ENCODE measurements at places on chromosomes 13 and 19. TPM values are rescaled to one million over a fixed set of nuclear protein-coding genes. Genes with fewer than 3 reads are reported as not detected.
A peak's percentile ranks its signal among the peaks of the same experiment; 100 is the strongest.

GRCh38 chr19:41533671-41534215 is 42.2 kb upstream of the CEACAM21 start:
- no peaks in the 10 kb centered on the region for H3K27me3 ChIP-seq
- peaks cover under 1% of the 10 kb centered on the region for H3K36me3 ChIP-seq
- H3K4me1 ChIP-seq: peaks cover 36% of the 10 kb centered on the region
- peak overlapping the region; percentile 72 for H3K27ac ChIP-seq

GRCh38 chr13:113275387-113275786 is 21.7 kb upstream of the LAMP1 start:
- H3K4me3 ChIP-seq: no peak overlapping the region
- no peak for DNase-seq
- H3K4me1 ChIP-seq: peaks cover 11% of the 10 kb centered on the region
- H3K27ac ChIP-seq: no peak overlapping the region
- H3K27me3 ChIP-seq: peaks cover 16% of the 10 kb centered on the region

DNA sequence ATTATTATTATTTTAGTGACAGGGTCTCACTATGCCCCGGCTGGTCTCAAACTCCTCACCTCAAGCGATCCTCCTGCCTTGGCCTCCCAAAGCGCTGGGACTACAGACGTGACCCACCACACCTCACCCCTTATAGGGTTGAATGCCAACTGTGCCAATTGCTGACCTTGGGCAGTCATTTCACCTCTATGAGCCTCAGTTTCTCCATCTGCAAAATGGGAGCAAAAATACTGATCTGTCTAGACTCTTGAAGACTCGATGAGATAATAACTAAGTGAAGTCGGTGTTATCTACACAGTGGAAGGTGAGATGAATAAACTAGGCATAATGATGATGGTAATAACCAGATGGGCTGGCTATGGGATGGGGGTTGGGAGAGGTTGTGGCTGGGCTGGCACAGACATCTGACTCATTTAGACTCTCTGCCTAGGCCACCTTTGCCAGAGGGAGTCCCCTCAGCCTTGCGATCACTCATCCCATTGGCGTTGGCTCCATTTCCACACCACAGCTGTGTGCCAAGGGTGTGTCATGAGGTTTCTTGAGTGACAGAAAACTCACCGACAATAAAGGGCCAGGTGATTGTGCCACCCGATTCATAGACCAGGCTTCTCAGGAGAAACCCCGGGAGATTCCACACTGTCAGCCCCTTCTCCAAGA is at the start of gene CASP14:
Gene CASP14 (plus strand): TSS at position 596 of the 657 bp plus-strand sequence. CDS start 2,772 bp downstream, outside the sequence.
- no peaks in the 10 kb centered on the region for H3K4me1 ChIP-seq
- no peak within 1 kb of the TSS for H3K4me3 ChIP-seq
- no peak for DNase-seq
- H3K36me3 ChIP-seq: peaks cover 6% of the 10 kb centered on the region
- H3K27ac ChIP-seq: no peak within 1 kb of the TSS

- H3K4me3 ChIP-seq: no peak overlapping the region
- no peak for DNase-seq
- H3K27ac ChIP-seq: no peak overlapping the region
- H3K4me1 ChIP-seq: no peaks in the 10 kb centered on the region
- no peaks in the 10 kb centered on the region for H3K36me3 ChIP-seq
Measured at GRCh38 chr13:59099182-59099974, 1064.3 kb downstream of the DIAPH3 start.

- peak overlapping the region; percentile 96 for H3K27ac ChIP-seq
- peaks cover 2% of the 10 kb centered on the region for H3K36me3 ChIP-seq
- peak overlapping the region; percentile 89 for H3K4me3 ChIP-seq
- H3K27me3 ChIP-seq: no peaks in the 10 kb centered on the region
- H3K4me1 ChIP-seq: peaks cover 27% of the 10 kb centered on the region
Measured at GRCh38 chr19:41363371-41363752, 587 bp downstream of the B9D2 start.

DNA sequence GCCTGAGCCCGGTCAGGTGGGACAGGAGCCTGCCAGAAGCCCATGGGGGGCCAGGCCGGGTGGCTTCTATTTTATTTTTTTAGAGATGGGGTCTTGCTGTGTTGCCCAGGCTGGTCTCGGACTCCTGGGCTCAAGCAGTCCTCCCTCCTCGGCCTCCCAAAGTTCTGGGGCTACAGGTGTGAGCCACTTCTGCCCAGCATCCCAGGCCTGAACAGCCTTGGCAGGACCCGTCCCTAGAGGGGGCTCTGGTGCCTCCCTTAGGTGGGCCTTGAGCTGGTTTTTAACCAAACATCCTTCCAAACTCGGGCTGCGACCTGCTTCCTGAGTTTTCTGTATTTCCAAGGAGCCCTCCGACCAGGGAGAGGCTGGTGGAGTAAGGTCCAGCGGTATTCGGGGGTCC is 10.5 kb downstream of the COMP start:
- H3K27ac ChIP-seq: no peak overlapping the region
- no peaks in the 10 kb centered on the region for H3K36me3 ChIP-seq
- H3K27me3 ChIP-seq: peaks cover 6% of the 10 kb centered on the region
- H3K4me1 ChIP-seq: peaks cover 6% of the 10 kb centered on the region

The NLRP9 gene
- total RNA-seq: not detected

Data from T-helper 17 cell (primary cell).